ENCODE measurements at places on chromosomes 6 and 20. TPM values are rescaled to one million over a fixed set of nuclear protein-coding genes. Genes with fewer than 3 reads are reported as not detected.
A peak's percentile ranks its signal among the peaks of the same experiment; 100 is the strongest.

The VGLL2 gene
- 117 TPM for polyA plus RNA-seq

The DNAJC5 gene
- 31.8 TPM for polyA plus RNA-seq

The BFSP1 gene
- 2.4 TPM for polyA plus RNA-seq

The SLC17A3 gene
- not detected for polyA plus RNA-seq

The IMPG1 gene
- polyA plus RNA-seq, result 0.22 TPM

The PARD6B gene
- polyA plus RNA-seq, result 0.32 TPM

The SMOC2 gene
- 78.2 TPM for polyA plus RNA-seq

The BMP2 gene
- polyA plus RNA-seq, result 3.7 TPM

The PSORS1C2 gene
- not detected for polyA plus RNA-seq

The GGTLC1 gene
- not detected for polyA plus RNA-seq

The MICA gene
- 8.9 TPM for polyA plus RNA-seq

- peak; percentile 24 for DNase-seq
Measured at GRCh38 chr20:7924692-7925091, 15.6 kb downstream of the HAO1 start.

DNA sequence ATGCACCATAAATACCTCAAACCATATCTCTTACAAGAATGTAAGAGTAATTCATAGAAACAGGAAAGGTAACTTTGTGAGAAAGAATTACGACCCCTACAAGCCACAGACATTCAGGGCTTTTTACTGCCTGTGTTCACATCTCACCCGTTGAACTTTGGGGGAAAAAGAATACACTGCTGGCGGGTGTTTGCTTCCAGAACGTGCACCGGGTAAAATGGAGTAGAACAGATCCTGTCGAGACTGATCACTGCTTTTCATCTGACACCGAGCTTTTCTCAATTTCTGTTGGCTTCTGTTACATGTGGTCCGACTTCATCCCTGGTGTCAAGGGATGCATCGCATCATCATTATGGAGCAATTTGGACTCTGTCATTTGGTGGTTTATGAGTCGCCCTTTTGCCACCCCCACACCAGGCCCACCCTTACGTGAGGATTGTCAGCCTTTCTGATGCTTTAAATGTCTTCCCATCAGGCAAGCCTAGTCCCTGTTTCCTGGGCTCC, 219.2 kb upstream of the ZFP64 start:
- no peak for DNase-seq

- DNase-seq, result no peak
Measured at GRCh38 chr6:39496915-39497314, 174.4 kb upstream of the KCNK16 start.

DNA sequence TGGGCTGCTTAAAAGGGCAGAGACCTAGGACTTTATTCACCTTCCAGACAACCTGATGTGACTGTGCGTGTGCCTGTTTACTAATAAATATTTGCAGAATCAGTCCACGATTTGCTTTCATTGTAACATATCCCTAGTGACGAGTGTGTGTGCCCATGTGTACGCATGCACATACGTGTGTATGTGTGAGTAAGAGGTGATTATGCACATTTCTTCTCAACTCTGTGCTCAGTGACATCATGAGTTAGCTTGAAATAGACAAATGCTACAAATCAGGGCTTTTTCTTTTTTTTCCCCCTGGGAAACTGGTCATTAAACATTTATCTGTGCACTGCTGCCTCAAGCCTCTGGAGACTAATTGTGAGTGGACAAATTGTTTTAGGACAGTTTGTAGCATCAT, 242.6 kb upstream of the SOX4 start:
- DNase-seq, result no peak

- DNase-seq, result no peak
Measured at GRCh38 chr6:102571236-102571908, 1177.9 kb downstream of the GRIK2 start.

DNA sequence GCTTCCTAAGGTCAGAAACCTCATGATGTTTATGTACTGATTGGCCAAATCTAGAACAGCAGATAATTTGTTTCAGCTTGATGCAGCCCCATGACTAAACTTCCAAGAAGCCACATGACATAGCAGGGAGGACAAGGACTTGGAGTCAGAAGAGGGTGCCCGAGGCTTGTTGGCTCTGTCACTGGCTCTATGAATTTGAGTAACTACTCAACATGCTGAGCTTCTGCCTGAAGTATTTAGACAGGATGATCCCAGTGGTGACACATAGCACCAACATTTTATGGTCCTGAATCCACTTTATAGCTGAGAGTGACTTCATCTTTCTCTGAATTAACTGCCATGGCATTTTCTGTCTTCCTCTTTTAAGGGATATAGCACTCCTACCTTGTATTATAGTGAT, 13.5 kb upstream of the TBX18 start:
- no peak for DNase-seq

DNA sequence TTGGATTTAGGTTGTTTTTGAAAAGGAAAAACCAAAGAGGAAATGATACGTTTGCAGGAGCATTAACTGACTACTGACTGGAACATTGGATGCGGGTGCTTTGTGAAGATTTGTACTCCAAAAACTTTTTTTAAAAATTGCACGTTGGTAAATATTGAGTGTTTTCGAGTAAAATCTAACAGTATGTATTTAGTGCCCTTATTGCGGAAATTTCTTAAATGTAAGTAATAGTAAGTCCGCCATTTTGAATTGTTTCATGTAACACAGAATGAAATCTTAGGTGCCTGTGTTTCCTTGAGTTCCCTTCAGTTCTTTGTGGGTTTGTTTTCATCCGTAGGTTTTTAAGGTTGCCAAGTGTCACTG, 15.2 kb upstream of the LIN28B start:
- DNase-seq, result no peak

GRCh38 chr6:149897855-149898744, at the start of gene RAET1E:
Gene RAET1E, minus strand, starts transcription at chr6:149898113. Its CDS starts 7,212 bp downstream, at chr6:149890901.
- no peak for DNase-seq

DNA sequence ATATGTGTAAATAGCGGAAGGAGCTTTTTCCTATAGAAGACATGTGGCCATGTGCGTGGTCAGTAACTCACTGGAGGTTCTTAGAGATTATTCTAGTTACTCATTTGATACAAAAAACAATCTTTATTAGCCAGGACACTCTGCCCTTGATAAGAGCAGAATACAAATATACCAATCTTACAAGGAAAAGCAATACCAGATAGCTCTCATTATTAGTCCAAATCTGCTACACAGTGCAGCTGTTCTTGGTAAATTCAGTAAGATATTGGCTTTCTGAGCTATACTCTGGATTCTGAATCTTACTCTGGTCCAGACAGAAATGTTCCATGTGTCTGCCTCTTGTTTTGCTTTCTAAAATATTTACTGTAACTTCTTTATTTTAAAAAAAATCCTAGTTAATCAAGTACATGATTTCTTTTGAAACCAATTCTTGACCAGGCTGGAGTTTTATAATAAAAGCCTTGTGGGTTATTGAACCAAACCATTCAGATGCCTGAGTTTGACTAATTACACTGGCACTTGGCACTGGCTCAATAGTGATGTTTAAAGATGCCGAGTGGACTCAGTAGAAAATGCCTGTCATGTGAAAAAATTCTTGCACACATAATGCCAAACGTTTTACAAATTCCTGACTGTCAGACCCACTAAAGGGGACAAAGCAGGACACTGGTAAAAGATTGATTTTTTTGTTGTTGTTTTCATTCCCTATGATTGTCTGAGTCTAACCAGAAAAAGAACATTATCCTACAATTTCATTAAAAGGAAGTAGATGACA, 242.8 kb upstream of the TCF21 start:
- peak; percentile 56 for DNase-seq

GRCh38 chr6:137731600-137731959, 135.5 kb upstream of the TNFAIP3 start:
- no peak for DNase-seq

DNA sequence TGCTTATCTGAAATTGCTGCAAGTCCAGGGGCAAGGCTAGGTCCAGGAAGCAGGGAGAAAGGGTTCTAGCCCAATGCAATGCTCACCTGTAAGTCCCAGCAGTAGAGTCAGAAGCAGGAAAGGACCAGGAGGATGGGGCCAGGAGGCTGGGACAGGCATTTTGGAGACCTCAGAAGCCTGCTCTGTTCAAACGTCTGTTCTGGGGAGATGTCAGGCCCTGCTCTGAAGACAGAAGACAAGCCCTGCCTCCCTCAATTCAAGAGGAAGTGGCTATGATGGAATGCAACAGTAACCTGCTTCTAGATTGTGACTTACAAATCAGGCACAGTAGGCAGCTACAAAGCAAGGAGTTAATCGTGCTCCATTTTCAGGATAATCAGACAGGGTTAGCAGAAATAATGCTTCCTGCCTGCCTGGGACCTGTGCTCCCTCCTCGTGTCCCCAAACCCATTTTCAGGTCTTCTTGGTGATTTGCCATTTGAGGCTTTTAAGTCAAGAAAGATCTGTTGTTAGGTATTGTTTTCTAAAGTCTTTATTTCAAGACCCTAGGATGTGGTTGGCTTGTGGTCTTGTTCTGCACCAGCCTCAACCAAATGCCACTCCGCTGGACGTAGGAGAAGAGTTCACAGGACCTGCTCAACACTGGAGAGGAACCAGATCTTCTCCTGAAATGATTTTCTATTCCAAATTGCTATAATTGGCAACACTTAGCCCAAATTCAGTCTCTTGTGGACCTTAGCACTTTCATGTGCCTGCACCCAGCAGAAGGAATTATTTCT, at the start of gene SIRPG:
Gene SIRPG, minus strand, starts transcription at position 224 of the 779 bp plus-strand sequence. Its CDS starts 65 bp downstream, at position 159.
- no peak for DNase-seq

- no peak for DNase-seq
Measured at GRCh38 chr20:2918096-2919049, 45.1 kb downstream of the PTPRA start.

DNA sequence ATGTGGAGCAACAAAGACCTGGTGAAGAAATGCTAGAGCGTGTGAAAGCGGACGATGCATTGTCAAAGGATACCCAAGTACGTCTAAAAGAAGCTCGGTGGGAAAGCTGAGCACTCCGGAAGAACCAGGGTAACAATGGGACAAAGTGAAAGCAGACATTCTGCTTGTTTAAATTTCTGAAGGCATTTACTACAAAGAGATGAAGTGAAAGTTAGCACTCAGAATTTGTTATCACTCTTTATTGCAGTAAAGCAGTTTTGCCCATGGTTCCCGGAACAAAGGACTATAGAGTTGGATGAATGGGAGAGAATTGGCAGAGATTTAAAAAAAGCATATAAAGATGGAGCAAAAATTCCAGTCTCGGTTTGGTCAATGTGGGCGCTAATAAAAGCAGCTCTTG, 12.8 kb upstream of the IRAK1BP1 start:
- no peak for DNase-seq

DNA sequence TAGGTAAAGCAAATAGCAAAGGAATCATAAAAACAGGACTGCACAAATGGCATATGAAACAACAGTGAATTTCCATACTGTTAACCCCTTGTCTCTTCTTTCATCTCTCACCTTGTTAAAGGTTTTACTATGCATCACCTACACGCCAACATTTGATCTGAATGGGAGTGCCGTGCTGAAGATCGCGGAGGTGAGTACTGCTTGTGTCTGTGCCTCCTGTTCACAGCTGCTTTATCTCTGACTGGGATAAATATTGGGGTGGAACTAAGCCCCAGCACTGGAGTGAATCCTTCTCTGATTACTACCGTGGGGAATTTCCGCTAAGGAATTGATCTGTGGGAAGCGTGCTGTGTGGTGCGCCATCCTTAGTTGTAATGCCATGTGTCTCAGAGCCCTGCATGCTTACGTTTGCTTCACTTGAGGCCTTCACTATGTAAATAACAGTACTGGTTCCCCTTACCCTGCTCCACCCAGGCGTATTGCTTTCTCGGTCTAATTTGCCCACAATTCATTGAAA, 11.4 kb upstream of the PBOV1 start:
- no peak for DNase-seq

DNA sequence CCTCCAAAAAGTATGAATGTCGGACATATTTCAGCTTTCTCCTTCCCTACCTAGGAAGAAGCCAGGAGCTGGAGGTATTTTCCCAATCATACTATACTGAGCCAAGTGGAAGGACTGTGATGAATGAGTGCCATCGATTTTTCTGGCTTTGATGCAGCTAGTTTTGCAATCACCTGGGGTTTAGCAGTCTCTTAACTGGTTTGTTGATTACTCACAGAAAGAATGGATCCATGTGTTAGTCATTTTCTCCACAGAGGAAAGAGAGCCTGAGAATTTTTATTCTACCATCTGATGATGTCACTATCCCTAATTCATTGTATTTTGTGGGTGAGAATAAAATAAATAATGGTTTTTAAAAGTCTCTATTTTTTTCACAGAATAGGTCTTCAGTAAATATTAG, 282.9 kb upstream of the RNF217 start:
- DNase-seq, result no peak

- DNase-seq, result no peak
Measured at GRCh38 chr6:169824021-169824420, 72.6 kb downstream of the ERMARD start.

DNA sequence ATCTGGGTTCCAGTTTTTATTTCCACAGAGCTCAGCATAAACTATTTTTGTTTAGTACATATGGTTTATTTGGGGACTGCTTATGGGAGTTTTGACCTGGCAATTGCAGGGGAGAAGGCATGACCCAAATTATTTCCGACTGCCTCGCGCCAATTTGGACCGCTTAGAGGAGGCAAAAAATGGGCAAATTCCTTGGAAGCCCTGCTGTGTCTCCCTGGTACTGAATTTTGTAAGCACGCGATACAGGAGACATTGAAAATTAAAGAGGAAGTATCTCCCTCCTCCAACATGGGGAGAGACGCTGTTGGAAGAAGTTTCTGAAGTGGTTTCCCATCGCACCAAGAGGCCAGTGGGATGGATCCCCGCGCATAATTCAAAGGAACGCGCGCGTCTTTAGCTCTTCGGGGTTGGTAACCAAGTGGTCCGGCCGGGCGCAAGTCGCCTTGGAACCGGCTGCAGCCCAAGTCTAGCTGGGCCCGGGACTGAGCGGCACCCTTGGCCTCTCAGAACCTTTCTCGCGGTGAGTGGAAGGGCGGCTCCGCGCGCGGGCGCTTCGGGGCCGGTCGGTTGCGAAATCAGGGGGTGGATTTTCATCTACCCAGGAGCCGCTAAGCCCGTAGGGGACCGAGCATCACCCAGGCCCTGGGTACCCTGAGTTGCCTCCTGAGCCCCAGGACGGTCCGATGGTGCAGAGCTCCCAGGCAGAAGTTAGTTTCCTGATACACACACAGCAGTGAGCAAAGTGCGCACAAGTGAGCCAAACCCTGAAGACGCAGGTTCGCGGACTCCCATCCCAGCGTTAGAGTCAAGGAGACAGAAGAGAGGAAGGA, 6.2 kb downstream of the NKX2-2 start:
- no peak for DNase-seq

DNA sequence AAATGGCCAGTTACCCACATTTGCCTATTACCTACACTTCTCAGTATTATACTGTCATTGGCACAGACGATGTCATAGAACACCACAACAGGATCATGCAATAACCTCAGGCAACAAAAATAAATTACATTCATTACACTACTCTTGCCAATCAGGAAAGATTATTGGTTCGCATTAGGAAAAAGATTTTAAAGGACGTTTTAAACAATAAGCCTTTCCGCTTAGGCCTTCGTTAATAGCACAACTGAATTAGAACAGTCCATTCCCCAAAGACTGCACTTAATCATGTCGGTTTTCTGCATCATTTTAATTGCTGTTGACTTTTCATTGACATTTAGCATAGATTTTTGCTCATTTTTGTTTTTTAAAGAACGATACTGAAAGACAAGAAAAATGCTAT, 912 bp upstream of the SENP6 start:
- peak; percentile 50 for DNase-seq

GRCh38 chr6:20481281-20481680, 53.0 kb upstream of the CDKAL1 start:
- DNase-seq, result no peak

- DNase-seq, result no peak
Measured at GRCh38 chr6:116036885-116037284, 23.8 kb downstream of the FRK start.

Measured in muscle of back (tissue), 13 donors.